ENCODE measurements at places on chromosomes 5 and 9.
A peak's percentile ranks its signal among the peaks of the same experiment; 100 is the strongest.

- DNase-seq, result no peak
Observed at GRCh38 chr5:116740771-116741170, 166.1 kb upstream of the SEMA6A start.

GRCh38 chr9:87803166-87803565 lies 77.2 kb downstream of the CTSL start:
- no peak for DNase-seq

DNA sequence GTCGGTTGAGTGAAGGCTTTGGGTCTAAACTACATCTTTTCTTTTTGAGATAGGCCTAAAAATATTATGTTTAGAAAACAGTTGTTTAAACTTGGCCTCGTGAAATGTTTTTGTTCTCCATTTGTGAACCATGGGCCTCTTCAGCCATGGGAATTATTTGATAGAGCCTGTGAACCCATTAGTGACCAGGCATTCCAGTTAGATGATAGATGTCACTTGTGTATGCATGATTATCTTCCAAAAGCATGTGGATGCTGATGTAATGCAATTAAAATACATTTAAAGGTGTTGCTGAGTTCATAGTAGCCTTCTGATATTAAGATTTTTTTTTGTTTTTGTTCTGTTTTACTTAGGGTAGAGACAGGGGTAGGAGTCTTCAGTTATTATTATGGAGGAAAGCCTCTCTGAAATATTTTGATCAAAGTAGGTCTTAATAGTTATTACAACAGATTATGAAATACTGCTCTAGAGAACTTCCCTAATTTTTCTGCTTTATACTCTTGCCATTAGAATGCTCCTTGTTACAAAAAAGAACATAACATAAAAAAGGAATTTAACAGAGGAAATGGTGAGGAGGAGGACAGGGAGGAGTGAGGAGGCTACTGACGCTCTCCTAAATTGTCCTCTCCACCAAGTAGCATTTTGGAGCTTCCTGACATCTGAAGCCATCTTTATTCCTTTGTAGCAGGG lies 32.9 kb downstream of the CPEB4 start:
- DNase-seq, result no peak

- DNase-seq, result no peak
Observed at GRCh38 chr5:127933348-127933747, 150.2 kb upstream of the SLC12A2 start.

GRCh38 chr5:120199559-120199958 lies 264.5 kb upstream of the PRR16 start:
- no peak for DNase-seq

- peak; percentile 91 for DNase-seq
Observed at GRCh38 chr9:96232539-96233241, 69.3 kb downstream of the HSD17B3 start.

GRCh38 chr5:65356274-65356673 lies 125.4 kb downstream of the ADAMTS6 start:
- DNase-seq, result no peak

DNA sequence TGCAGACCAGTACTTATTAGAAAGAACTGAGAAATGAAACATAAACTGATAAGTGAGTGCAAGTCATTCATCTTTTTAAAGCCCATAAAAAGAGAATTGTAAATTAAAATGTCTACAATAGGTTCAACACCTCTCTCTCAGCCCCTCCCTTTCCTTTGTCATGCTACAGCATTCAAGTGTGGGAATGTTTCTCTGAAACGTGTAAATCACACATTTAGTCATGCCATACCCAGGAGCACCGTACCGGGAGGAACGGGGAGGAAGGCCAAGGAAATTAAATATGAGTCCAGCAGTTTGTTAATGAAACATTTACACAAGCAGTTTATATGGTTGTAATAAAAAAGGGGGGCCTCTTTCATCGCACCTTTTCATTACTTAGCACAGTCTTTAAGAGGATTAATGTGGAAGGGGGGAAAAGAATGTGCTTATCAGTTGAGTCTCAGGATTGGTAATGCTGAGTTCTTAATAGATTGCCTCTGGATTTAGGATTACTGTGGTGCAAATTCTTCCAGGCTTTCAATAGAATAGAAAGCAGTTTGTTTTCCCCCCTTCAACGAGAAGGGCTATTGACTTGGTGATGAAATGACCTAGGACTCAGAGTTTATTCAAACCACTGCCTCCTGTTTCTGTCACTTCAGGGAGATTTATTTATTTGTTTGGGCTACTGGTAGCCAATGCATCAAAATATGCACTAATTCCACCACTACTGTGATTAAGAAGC lies 176.0 kb upstream of the ZNF608 start:
- DNase-seq, result no peak

- no peak for DNase-seq
Observed at GRCh38 chr5:57770039-57770438, 287.4 kb upstream of the ACTBL2 start.

- peak; percentile 59 for DNase-seq
Observed at GRCh38 chr9:118595719-118596305, 773.4 kb downstream of the BRINP1 start.

DNA sequence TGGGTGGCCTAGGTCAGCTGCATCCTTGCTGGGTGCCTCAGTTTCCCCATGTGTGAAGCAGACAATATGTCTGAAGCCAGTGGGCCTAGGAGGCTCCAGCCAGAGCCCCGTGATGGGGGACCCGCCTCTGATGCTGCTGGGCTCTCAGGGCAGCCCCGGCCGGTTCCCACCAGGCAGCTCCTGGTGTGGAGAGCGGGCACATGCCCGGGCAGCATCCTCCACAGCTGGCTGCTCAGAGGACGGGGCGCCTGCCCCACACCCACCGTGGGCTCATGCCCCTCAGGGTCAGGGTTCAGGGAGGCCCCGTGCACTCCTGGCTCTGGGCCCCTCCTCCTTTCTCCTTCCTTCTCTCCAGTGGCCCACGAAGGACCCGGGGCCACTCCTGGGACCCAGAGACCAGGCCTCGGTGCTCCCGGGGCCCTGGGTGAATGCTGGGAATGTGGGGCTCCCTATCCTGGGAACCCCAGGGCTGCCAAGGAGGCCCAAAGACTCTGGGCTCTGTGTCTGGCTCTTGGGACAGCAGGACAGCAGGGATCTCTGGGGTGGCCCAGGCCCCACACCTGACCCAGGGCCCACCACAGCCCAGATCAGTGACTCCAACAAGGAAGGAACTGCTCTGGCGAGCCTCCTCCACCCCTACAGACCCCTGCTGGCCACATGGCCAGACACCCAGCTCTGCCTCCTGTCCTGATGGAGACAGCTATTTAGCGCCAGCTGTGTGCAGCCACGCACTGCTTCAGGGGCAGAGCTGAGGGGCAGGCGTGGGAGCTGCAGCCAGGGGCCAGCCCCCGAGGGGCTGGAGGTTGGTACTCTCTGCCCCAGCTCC lies 39.5 kb upstream of the EGFL7 start:
- DNase-seq, result no peak

- peak; percentile 98 for DNase-seq
Observed at GRCh38 chr9:127968700-127969383, 11.9 kb downstream of the EEIG1 start.

DNA sequence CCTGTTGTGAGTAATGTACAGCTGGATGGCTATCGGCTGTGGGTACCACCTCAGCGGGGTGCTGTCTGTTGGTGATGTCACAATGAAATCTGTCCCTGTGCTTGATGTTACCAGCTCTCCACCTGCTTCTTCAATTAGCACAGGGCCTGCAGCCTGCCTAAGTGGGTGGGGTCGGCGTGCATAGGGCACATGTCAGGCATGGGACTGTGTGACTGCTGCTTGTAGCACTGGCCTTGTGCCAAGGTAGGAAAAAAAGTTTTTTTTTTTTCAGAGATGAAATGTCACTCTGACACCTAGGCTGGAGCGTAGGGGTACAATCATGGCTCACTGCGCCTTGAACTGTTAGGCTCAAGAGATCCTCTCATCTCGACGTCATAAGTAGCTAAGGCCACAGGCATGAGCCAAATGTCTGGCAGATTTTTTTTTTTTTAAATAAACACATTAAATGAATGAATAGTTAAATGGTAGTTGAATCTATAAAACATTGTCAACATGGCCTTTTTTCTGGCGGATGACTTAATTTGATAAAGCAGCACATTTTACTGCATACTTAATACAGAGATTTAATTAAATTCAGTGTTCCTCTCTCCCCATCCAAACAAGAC lies 222.5 kb downstream of the NXNL2 start:
- DNase-seq, result no peak

DNA sequence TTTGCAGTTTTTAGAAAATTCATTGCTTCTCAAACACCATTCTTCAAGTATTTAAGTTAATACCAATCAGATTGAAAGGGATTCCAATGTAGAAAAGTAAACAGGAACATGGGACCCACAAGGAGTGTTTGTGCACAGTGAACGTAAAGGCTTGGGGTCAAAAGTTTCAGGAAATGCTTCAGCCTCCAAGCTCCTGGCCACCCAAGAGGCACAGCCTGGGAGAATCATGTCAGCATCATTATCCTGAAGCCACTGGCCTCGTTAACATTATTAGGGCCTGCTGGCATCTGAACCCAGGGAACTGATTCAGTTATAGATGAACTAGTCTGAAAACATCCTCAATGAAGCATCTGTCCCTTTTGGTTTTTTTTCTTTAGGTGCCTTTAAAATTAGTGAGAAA lies 122.9 kb downstream of the NXNL2 start:
- DNase-seq, result no peak

GRCh38 chr9:121182989-121183388 lies 18.7 kb downstream of the RAB14 start:
- no peak for DNase-seq

GRCh38 chr9:1050125-1050895 lies at the start of gene DMRT2:
TSS of gene DMRT2 (plus strand) at chr9:1050357. CDS start at chr9:1051614, 1,257 bp downstream.
- peak; percentile 90 for DNase-seq

- DNase-seq, result peak; percentile 53
Observed at GRCh38 chr9:445033-445432, 230.4 kb downstream of the DOCK8 start.

GRCh38 chr5:180601591-180602480 lies 10.5 kb upstream of the SCGB3A1 start:
- DNase-seq, result no peak

- DNase-seq, result no peak
Observed at GRCh38 chr9:135308821-135309762, 170.5 kb upstream of the PPP1R26 start.

- peak; percentile 82 for DNase-seq
Observed at GRCh38 chr9:110443146-110443865, 105.6 kb upstream of the TXNDC8 start.

DNA sequence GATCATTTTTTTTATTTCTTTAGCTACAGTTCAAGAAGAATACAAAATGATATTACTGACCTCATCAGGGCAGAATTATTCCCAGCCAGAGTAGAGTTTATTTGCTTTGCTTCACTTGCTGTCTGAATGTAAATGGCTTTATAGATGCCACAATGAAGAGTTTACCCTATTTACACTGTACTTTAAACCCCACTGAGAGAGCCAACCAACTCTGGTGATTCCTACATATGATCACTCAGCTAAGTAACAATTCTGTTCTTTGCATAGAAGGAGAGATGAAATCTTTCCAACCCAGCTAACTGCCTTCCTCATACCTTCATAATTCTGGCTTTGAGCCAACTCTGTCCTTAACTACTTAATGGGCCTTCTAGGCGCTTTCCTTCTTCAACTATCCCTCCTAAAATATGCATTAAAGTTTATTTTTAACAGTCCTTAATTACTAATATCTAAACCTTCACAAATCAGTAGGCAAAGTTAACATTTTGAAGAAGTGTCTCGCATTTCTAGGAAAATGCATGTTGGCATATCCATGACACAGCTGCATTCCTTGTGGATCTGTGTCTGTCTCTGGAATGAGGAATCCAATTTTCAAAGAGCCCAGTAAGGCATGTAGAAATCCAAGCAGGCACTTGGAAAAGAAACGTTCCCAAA lies 284.8 kb upstream of the GRAMD2B start:
- DNase-seq, result peak; percentile 48

- peak; percentile 18 for DNase-seq
Observed at GRCh38 chr5:102975045-102975444, 144.9 kb downstream of the GIN1 start.

DNA sequence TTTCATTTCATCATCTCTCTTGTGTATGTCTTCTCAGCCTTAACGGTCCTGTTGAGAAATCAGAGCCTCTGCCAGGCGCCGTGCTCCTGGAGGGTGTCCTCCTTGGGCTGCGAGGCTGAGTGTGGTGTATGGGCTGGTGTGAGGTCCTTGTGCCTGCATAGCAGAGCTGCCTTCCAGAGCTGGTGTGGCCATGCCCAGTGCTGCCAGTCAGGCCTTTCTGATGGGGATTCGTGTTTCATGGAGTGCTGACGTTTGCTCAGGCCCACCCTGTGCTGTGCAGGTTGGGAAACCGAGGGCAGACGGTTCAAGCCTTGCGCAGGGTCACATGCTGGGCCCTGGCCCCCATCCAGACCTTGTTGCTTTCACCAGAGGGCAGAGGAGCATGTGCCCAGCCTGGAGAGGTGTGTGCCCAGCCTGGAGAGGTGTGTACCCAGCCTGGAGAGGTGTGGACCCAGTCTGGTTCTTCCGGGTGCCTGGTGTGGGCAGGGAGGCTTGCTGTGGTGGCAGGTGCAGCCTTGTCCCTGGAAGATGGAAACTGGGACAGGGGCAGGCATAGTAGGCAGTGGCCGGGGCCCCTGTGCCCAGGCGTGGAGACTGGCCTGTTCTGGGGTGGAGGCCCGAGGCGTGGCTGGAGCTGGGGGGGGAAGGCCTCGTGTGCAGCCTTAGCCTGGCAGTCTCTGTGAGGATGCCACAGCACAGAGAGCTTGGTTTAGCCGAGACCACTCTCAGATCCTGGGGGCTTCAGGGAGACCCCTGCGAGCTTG lies 84.0 kb downstream of the RXRA start:
- no peak for DNase-seq

GRCh38 chr5:146725025-146725424 lies 153.5 kb downstream of the PPP2R2B start:
- peak; percentile 28 for DNase-seq

DNA sequence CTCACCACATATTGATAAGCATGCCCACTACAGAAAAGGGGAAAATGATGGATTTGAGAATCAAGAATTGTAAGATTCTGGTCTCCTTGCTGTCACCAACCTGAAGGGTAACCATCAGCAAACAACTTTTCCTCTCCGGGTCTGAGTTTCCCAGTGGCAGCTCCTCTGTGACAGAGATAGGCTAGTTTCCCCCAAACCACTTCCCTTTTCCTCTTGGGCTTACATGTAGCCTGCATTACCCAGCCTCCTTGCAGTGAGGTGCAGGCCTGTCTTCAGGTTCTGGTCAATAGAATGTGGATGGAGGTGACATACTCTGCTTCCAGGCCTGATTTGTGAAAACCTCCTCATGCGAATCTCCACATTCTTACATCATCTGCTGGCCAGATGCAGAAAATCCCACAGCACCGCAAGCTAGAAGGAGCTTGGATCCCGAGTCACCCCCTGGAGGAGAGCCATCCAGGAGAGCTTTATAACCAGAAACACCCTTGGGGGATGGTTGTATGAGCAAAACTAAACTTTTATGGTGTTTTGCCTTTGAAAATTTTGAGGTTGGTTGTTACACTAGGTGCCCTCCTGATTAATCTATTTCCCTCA lies 206.1 kb downstream of the RGS3 start:
- DNase-seq, result peak; percentile 92

DNA sequence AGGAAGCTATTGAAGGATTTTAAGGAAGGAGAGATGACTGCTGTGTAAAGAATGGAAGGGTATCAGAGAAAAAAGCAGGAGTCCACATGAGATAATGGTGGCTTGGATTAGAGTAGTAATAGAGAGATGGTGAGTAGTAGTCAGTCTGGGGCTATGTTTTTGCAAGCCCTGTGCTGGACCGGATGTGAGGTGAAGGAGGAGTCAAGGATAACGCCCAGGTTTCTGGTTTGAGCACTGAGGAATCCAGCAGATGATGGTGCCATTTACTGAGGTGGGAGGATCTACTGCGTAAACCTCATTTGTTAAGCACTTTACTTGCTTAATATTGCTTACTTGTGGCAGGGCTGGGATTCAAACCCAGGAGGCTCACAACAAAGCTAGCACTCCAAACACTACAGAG lies 1.1 kb downstream of the TIGD6 start:
- no peak for DNase-seq

GRCh38 chr9:129270903-129271431 lies 92.9 kb upstream of the IER5L start:
- peak; percentile 71 for DNase-seq

Data from fibroblast of mammary gland (primary cell).